Right atrium auricular region (tissue), 2 donors: ENCODE measurements at places on chromosomes 12 and 14.

GRCh38 chr12:46304070-46304469, 35.2 kb upstream of the SLC38A1 start:
- DNase-seq: no peak

DNA sequence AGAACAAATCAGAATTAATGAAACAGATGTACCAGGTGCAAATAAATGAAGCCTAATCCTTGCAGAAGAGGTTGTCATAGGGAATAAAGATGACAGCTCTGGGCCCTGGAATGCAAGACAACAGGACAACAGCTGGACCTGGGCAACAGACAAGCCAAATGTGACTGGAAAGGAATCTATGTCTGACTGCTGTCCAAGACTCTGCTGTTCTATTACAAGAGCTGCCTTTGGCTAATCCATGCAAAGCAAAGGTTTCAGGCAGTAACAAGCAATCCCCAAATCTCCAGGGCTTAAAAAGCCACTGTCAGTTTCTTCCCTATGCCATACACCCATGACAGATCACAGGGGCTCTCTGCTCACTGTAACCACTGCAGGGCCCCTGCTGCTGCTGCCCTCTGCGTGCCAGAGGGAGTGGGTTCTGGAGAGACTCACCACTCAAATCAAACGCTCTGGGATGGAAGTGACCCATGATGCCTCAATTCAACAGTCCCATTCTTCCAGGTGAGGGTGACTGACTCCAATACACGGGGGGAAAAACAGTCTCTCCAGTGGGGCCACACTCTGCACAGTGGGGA, 218.9 kb upstream of the SFSWAP start:
- DNase-seq: no peak

DNA sequence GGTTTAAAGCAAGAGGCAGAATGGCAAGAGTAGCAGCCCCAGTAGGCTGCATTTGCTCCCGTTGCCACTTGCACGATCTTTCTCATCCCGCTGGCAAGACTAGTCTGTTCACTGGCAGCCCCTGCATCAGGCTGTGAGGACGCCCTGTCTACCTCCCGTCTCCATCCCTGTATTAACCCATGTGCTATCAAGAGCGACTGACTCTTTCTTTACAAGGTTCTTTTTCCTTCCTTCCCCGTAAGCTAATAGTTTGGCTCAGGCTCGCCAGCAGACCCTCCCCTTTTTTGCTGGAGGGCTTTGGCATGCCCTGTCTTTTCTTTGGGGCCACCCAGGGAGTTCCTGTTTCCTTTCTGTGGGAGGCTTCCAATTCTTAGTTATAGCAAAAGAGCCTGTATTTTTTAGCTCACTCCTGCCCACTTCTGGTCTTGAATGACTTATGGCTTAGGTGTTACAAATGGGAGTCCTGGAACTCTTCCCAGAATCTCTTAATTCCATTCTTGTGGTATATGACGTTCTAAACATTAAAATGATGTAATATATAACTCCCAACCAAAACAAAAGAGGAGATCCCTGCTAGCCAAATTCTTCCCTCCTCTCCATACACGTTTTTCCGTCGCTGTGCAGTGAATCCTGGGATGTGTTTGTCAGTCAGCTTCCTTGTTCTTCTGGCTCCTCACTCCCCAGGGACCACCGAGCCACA, 149.0 kb downstream of the PRKCH start:
- DNase-seq: no peak

- DNase-seq: no peak
These were observed 20.6 kb downstream of the CNIH1 start for GRCh38 chr14:54420478-54421142.

- no peak for DNase-seq
These were observed 344.9 kb upstream of the STXBP6 start for GRCh38 chr14:25394791-25395391.

GRCh38 chr14:20143911-20144310, 5.3 kb downstream of the OR4N5 start:
- DNase-seq: no peak

DNA sequence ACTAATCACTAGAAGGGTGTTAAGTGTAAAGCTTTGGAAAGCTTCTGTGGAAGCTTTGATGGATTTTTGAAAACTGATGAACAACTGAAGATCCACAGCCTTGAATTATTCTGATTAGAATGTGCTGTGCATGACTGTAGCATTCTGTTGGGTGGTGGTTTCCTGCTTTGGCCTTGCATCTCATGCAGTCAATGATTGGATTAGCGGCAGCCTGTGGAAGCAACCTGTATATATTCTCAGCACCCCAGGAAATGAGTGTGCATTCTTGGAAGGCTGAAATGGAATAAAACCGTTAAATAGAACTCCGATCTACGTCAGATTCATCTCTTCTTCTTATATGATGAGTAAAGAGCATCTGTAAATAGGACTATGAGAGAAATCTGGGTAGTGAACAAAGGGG, 120.2 kb downstream of the SLC16A7 start:
- DNase-seq: no peak
